CD8-positive, alpha-beta memory T cell (primary cell): ENCODE measurements at places on chromosomes 16 and 17.

- no peak for DNase-seq
These were observed 2.0 kb downstream of the TP53I13 start for GRCh38 chr17:29570521-29570920.

DNA sequence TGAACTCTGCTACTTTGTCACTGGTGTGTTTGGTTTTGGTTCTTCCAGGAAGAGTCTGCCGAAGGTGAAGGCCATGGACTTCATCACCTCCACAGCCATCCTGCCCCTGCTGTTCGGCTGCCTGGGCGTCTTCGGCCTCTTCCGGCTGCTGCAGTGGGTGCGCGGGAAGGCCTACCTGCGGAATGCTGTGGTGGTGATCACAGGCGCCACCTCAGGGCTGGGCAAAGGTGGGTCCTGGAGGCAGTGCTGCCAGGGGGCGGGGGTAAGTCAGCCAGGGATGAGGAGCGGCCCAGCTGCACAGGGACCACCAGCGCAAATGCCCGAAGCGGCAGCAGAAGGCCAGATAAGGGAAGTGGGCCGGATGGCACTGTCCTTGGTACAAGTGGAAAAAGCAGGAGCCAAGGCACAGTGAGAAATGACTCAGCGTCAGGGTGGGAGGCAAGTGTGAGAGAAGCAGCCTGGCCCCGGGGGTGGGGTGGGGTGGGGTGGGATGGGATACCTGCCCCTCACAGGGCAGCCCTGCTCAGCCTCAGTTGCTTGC is 41.9 kb downstream of the TMEM11 start:
- DNase-seq: no peak

GRCh38 chr17:50103941-50104340 is 8.8 kb downstream of the PDK2 start:
- no peak for DNase-seq

GRCh38 chr16:10828851-10829366 is 10.3 kb upstream of the TVP23A start:
- no peak for DNase-seq

GRCh38 chr16:15857724-15858560 is 1.1 kb upstream of the MYH11 start:
- DNase-seq: no peak
